ENCODE measurements at places on chromosomes 6 and 20. TPM values are rescaled to one million over a fixed set of nuclear protein-coding genes. Genes with fewer than 3 reads are reported as not detected.

Gene EYA4
- total RNA-seq, result not detected

Gene HUS1B
- 2.1 TPM for total RNA-seq

Gene ROS1
- total RNA-seq, result not detected

Gene MOG
- not detected for total RNA-seq

Data from activated CD4-positive, alpha-beta T cell treated with anti-CD3 and anti-CD28 coated beads, Interleukin-2, amount 10 ng/mL, durations not matched to agents 24 days and 14 days (primary cell).